ENCODE measurements at places on chromosomes 1 and 21.
A peak's percentile ranks its signal among the peaks of the same experiment; 100 is the strongest.

DNA sequence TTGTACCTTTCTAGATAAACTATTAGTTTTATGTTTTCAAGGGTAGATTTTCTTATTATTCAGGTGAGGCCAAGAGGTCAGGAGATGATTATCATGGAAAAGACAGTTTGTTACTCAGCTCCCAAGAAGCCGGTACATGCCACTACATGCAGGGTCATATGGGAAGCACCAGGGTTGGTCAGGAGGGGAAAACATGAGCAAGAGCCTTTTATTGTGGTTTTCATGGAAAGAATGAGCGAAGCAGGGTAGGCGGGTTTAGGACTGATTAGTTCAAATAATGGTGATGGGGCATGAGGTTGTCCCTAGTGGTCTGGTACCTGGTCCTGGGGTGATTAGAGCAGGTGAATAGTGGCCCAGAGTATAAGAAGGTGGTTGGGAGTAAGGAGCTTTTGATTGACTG, 189.9 kb downstream of the APP start:
- DNase-seq, result no peak

GRCh38 chr1:951364-951763, 7.7 kb downstream of the NOC2L start:
- no peak for DNase-seq

GRCh38 chr21:34186109-34186719, 112.8 kb downstream of the MRPS6 start:
- DNase-seq, result no peak

- peak; percentile 78 for DNase-seq
Measured at GRCh38 chr1:26285366-26286063, 5.6 kb downstream of the SH3BGRL3 start.

DNA sequence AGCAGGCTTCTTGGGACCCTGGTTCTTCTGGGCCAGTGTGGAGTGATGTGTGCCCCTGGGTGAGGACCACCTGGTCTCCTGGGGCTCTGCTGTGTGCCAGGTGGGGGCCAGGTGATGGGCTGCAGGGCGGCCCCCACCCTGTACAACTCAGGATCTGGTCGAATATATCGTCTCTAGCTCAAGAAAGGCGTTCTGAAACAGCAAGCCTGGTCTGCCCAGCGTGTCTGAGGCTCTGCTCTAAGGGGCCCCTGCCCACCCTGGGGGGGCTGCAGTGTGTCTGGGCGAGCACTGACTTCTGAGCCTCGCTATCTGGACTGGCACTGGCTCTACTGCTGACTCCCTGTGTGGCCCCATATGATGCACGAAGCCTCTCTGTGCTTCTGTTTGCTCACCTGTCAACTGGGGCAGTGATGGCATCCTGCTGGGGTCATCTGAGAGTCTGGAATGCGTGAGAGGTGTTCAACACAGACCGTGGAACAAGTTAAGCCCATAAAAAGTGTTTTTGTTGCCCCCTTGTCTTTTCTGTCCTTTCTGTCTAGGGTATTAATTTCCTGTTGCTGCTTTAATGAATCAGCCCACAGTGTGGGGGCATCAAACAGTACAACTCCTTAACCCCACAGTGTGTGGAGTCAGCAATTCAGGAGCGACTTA, 56.0 kb upstream of the TRAPPC10 start:
- DNase-seq, result no peak

DNA sequence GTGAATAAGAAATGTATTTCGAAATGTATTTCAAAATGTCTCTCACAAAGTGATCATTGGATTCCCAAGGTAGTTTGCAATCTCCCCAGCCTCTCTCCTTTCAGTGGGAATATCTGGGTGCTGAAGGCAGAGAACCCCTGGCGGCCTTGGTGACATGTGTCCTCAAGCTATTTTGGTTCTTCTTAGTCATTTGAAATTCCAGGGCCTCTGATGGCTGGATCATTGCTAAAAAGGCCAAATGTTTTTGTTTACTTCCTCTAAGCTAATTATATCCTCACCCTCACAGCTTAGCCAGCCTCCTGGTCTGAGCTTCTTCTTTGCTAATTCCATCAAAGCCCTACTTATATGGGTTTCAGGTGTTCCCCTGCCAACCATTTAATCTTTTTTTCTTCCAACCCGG, 71.2 kb downstream of the LRRC40 start:
- DNase-seq, result no peak

- DNase-seq, result no peak
Measured at GRCh38 chr1:194600716-194601115, 1414.3 kb upstream of the B3GALT2 start.

DNA sequence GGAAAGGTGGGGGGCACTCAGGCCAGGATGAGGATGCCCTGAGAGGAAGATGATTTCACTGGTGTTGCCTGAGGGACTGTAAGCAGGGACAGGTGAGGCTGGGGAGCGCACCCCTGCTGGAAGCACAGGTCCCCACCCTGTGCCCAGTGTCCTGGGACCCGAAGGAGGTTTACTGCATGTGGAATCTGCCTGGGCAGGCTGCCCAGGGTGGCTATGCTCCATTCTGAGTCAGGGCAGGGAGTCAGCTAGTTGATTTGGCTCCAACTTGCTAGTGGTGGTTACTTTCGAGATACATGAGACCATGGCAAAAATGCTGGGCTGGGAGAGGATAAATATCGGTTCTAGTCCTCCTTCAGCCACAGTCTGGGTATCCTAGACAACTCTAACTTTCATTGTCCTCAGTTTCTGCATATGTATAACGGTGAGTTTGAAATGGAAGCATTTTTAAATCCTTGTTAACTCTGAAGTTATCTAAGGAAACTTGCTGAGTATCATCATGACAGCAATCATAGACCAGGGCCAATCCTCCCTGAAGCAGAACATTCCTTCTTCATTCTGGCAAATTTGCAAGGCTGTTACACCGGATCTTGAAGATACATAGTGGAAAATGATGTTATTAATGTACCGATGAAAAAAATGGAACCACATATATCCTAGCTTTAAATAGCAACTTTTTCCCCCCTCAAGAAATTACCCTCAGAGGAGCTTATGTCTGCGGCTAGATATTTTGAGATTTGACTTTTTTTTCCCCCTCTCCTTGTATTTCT, 7.7 kb downstream of the TLR5 start:
- DNase-seq, result no peak

DNA sequence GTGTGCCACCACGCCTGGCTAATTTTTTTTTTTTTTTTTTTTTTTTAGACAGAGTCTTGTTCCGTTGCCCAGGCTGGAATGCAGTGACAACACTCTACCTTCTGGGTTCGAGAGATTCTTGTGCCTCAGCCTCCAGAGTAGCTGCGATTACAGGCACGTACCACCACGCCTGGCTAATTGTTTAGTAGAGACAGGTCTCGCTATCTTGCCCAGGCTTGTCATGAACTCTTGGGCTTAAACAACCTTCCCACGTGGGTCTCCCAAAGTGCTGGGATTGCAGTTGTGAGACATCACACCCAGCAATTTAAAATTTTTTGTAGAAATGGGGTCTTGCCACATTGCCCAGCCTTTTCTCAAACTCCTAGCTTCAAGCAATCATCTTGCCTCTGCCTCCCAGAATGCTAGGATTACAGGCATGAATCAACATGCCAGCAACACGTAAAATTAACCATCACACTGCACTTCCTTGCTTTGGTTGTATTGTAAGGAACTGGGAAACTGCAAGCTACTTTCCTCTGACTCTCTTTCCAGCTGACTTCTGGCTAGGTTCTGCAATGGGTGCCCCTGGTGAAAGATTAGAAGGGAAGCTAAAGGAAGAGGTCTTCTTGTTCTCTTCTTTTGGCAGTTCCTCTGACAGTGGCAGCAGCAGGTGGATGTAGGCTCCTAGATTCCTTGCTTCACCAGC, 13.9 kb upstream of the IL6R start:
- no peak for DNase-seq

- DNase-seq, result peak; percentile 29
Measured at GRCh38 chr1:148264374-148265276, 112.5 kb upstream of the NBPF11 start.

DNA sequence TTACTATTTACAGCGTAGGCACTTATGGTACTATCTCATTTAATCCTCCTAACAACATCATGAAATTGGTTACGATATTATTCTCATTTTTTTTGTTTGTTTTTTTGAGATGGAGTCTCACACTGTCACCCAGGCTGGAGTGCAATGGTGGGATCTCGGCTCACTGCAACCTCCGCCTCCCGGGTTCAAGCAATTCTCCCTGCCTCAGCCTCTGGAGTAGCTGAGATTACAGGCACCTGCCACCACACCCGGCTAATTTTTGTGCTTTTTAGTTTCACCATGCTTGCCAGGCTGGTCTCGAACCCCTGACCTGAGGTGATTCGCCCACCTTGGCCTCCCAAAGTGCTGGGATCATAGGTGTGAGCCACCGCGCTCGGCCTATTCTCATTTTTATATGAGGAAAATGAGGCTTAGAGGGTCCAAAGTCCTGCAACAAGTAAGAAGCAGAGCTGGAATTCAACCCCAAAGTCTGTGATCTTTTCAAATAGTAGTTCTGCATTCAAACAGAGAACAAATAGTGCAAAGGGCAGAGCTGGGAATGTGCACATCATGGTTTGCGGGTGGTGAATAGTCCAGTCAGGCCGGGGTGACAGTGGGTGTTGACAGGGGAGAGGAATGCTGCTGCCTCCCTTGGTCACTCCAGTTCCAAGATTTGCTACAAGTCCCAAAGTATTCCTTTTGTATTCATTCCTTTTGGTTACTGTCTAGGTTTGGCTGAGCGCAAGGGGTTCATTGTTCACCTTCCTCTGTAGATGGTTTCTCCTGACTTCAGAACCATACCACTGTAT, 4.6 kb downstream of the PRUNE1 start:
- DNase-seq, result no peak

- peak; percentile 42 for DNase-seq
Measured at GRCh38 chr21:29196670-29197191, 66.3 kb downstream of the MAP3K7CL start.

- DNase-seq, result peak; percentile 4
Measured at GRCh38 chr1:56644919-56645676, at the start of gene PRKAA2. Gene PRKAA2, plus strand, starts transcription at chr1:56645314. Its CDS starts 74 bp downstream, at chr1:56645388.

Data from GM12865 (cell line).